Pons (tissue), 1 donor: ENCODE measurements at places on chromosomes 13 and 19.
A peak's percentile ranks its signal among the peaks of the same experiment; 100 is the strongest.

GRCh38 chr13:24085662-24086061 is 74.9 kb upstream of the SPATA13 start:
- no peak for DNase-seq

DNA sequence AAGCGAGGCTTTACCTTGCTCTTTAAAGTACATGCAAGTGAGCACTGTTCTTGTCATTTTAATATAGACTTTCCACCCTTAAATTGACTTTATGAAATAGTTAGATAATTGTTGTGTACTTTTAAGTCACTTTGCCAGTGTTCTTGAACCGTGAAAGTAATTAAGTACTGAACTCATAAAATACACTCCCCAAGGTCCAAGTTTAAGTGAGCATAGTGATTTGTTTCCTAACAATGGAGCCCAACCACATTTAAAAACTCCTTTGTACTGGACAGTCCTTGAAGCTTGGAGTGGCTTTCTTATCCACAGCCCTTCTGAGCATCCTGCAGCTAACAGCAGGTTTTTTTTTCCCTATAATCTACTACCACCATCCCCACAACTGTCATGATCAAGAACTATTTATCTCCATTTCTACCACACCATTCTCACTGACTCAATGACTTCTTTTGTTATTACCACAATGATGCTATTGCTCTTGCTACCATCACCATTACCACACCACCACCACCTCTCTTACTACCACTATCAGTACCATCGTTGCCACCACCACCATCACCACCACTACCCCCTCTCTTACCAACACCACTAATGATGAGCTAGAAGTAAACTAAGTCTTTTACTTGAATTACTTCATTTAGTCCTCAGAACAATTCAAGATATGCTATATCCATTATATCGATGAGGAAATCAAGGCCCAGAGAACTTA is 452.6 kb downstream of the DIAPH3 start:
- DNase-seq, result no peak

GRCh38 chr19:17718550-17718946 is 732 bp upstream of the MAP1S start:
- no peak for DNase-seq

DNA sequence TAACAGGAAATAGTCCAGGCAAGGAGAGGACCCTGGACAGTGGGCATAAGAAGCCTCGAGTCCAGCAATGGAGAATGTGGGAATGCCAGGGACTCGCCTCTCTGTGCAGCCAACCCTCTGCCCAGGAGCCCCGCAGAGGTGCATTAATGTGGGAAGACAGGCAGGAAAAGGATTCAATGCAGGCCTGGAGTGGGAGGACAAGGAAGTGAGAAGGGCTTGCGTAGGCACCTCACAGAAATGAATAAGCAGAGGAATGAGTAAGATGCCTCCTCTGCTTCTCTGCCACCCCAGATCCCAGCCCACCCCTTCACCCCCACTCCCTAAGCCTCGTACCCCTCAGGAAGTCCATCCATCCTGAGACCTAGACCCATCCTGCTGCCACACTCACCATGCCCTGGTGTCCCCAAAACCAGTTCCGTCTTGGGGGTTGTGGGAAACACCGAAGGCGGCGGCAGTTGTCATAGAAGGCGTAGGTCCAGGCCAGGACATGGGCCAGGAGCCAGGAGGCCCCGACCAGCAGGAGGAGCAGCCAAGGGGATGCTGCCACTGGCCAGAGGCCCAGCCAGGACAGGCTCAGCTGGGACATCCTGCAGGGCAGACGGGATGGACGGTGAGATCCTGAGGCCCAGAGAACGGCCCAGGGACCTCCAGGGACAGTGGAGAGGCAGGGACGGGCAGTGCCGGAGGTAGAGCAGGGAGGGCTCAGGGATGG is 692 bp downstream of the CYP4F2 start:
- no peak for DNase-seq

GRCh38 chr13:83503424-83503823 is 378.9 kb downstream of the SLITRK1 start:
- no peak for DNase-seq

DNA sequence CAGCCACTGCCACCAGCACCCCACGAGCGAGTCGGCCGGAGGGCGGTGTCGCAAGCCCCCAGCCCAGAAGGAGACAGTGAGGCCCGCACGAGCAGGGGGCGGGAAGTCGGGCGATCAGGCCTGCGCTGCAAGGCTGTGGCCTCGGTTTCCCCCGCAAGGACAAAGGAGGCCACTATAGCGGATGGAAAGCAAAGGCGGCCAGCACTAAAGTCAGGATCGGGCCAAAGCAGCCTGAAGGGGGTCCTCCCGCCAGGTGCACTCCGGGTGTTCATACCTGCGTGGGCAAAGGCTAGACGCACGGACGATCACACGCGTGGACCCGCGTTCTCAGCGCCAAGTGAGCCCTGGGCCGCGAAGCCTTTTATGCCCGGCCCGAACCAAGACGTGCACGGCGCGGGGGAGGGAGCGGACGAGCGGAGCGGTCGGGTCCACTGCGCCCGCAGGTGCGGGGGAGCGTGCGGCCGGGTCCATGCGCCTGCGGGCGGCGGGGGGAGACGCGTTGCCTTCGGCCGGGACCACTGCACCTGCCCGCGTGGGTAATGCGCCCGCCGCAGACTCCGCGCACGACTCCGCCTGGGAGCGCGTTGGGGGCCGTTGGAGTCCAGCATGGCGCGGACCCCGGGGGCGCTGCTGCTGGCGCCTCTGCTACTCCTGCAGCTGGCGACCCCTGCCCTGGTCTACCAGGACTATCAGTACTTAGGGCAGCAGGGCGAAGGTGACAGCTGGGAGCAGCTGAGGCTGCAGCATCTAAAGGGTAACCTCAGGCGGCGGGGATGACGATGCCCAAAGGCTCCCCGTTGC is at the start of the genes PRDX2 and THSD8:
PRDX2 (minus strand) TSS at position 335 of the 801 bp plus-strand sequence. CDS start 539 bp downstream, outside the sequence.
THSD8 (plus strand) TSS at position 604 of the 801 bp plus-strand sequence; CDS start at position 607, 3 bp downstream.
- peak; percentile 59 for DNase-seq

DNA sequence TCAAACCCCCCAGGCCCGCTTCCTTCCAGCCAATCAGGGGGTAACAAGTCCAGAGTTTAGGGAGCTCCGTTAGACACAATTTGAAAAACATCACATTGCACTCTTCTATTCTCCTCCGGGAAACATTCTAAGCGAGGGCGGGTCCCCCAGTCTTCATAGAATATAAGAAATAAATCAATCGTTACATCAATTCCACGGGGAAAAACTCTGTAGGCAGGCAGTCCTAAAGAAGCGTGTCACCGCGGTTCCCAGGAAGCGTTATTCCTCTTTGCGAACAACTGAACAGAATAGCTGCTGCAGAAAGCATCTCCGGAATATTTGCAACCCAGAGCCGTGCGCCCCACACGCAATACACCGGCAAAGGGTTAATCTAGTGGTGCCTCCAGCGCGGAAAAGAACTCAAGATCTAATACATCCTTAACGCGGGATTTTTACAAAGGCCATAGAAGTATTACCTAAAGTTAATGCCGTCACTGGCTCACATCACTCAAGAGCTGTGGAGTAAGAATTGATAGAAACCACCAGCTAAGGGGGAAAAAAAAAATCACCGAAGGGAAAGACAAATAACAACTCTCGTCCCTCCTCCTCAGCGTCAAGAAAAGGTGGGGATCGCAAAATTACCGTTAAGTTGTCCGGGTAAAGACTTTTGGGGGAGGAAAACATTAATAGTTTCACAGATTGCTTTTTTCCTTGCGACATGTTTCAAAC is 65.1 kb downstream of the KCNRG start:
- peak; percentile 46 for DNase-seq

DNA sequence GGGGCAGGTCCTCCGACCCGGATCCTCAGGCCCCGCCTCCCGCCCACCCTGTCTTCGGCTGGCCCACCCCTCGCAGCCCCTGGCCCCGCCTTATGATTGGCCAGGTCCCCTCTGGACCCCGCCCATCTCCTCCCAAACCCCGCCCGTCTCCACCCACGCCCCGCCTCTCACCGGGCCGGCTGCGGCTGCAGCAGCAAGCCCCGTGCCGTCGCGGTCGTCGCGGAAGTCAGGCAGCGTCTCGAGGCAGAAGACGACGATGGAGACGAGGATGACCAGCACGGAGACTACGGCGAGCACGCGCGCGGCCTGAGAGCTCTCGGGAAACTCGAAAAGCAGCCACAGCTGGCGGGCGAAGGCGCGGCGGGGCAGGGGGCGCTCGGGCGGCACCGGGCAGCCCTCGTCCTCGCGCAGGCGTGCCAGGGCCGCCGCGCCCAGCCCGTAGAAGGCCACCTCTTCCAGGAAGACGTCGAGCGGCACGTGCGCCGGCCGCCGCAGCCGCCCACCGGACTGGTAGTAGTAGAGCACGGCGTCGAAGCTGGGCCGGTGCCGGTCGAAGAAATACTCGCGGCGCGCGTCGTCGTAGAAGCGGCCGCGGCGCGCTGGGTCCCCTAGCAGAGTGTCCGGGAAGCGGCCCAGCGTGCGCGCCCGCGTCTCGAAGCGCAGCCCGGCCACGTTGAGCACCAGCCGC is 495 bp downstream of the KCNA7 start:
- no peak for DNase-seq

DNA sequence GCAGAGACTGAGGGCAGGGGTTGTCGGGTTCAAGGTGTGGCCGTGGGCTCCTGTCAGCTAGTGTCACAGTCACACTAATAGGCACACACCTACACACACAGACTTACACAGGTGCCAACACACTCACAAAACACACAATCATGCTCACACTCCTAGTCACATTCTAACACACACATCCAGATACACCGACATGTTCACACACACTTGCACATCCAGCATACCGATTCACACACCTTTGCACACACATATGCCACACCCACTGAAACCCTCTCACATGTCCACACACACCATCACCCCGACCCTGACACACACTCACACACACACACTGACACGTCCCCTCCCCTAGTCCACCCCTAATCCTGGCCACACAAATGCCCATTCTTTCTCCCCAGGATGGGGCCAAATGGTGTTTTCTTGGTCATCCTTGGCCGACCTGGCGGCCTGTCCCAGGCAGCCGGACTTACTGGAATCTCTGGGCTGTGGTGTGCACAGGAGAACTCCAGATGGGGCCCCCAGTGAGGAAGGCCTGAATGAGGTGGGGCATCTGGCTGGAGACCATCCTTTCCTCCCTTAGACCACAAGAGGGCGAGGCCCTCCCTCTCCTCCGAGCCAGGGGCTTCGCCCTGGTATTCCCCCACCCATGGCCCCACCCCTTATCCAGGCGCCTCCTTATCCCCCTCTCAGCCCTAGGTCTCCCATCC is 19.1 kb upstream of the PNMA8B start:
- no peak for DNase-seq

GRCh38 chr13:24033527-24034302 is 126.8 kb upstream of the SPATA13 start:
- no peak for DNase-seq

DNA sequence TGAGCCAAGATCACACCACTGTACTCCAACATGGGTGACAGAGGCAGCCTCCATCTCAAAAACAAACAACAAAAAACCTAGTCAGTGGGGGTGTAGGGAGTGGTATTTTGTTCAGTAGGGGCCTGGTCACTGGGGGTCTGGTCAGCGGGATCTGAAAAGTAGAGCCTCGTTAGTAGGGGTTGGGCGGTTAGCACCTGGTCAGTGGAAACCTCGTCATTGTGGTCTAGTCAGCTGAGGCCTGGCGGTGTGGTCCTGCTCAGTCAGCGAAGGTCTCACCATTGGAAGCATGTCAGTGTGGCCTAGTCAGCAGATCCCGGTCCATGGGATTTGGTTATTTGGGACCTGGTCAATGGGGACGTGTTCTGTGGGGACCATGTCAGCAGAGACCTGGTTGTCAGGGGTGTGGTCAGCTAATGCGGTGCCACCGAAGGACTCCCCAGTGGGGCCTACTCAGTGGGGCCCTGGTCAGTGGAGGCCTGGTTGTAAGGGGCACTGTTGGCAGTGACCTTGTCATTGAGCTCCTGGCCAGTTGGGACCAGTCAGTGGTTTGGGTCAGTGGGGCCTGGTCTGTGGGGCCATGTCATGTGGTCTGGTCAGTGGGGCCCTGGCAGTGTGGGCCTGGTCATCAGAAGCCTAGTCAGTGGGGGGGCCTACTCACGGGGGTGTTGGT is 63.0 kb upstream of the TPM4 start:
- no peak for DNase-seq
